ENCODE measurements at places on chromosomes 13 and 19. TPM values are rescaled to one million over a fixed set of nuclear protein-coding genes. Genes with fewer than 3 reads are reported as not detected.

SPTBN4 gene
- total RNA-seq, result 1.5 TPM

NDUFA13 gene
- 207 TPM for total RNA-seq

OR10H1 gene
- total RNA-seq, result not detected

ZNF681 gene
- 1.9 TPM for total RNA-seq

ABHD8 gene
- 17.1 TPM for total RNA-seq

CEACAM8 gene
- not detected for total RNA-seq

SPRY2 gene
- 55.3 TPM for total RNA-seq

PBX4 gene
- total RNA-seq, result 3.4 TPM

ADAMTSL5 gene
- 4.8 TPM for total RNA-seq

ZNF8 gene
- 6.0 TPM for total RNA-seq

GRCh38 chr13:48828962-48829411, 146.7 kb upstream of the FNDC3A start:
- DNase-seq, result no peak

DNA sequence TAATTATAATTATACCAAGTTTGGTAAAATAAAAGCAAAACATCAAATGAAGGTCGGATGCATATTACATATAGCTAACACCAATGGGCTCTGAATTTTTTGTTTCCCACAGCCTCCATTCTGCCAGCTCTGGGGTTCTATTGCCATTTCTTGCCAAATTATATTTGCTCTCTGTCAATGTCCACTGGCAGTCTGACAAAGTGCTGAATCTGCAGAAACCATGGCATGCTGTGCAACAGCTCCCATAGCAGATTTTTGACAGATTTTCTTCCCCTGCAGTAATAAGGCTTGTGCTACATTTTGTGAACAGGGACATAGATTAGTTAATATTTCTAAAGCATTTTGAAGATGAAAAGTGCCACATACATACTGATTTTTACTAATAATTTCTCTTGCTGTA, 1102.1 kb downstream of the DIAPH3 start:
- no peak for DNase-seq

DNA sequence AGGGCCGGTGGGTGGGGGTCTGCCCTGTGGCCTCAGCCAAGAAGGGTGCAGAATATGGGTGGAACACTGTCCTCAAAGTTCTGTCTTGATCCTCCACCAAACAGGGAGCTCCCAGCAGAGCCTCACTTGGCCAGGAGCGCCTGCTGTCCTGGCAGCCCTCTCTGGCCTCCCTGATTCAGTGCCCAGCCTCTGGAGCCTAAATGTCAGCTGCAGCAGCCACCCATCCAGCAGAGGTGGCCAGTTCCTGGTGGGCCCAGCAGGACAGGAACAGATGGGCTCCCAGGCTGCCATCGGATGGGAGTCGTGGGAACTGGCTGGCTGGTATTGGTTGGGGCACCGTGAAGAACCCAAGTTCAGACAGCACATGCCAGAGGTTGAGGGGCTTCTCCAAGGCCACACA, 1.8 kb upstream of the USE1 start:
- no peak for DNase-seq

- DNase-seq, result no peak
Observed at GRCh38 chr13:20230913-20231838, 943 bp downstream of the GJB6 start.

DNA sequence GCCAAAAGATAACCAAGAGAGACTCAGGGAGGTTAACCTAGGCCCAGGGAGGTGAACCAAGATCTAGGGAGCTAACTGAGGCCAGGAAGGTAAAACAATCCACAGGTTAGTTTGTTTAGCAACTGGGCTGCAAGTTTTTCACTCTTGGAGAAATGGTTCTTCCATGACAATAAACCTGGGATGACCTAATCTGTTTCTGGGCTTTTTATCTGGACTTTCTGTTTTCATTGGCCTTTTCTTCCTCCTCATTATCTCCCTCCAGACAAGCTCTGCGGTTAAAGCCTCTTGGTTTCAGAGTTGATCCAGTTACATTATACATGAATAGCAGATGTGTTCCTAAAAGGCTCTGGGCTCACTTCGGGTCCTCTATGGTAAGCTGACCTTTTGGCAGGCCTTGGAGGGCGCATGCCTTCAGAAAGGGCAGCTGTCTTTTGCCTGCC, 44.2 kb downstream of the PCDH8 start:
- DNase-seq, result no peak

DNA sequence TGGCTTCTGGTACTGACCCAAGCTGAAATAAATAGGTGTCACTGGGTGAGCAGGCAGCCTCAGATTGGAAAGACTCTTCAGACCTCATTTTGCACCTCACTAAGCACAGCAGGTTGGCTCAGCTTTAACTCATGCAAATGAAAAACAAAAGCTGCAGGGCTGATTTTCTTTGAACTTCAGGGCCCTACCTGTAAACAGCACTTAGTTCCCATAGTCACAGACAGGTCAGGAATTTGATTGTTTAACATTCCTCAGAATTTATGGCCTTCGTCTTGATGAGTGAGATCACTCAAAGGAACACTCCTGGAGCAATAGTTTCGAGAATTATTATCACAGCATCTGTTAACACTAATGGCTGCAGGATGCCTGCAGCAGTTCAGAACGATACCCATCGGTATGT, 718.5 kb downstream of the EFNB2 start:
- DNase-seq, result no peak

GRCh38 chr19:41882568-41883462, at the start of gene ARHGEF1:
Gene ARHGEF1, plus strand, starts transcription at chr19:41883184. Its CDS starts 4,899 bp downstream, at chr19:41888083.
- peak; percentile 92 for DNase-seq

GRCh38 chr13:99196466-99197116, 4.1 kb upstream of the UBAC2 start:
- no peak for DNase-seq

DNA sequence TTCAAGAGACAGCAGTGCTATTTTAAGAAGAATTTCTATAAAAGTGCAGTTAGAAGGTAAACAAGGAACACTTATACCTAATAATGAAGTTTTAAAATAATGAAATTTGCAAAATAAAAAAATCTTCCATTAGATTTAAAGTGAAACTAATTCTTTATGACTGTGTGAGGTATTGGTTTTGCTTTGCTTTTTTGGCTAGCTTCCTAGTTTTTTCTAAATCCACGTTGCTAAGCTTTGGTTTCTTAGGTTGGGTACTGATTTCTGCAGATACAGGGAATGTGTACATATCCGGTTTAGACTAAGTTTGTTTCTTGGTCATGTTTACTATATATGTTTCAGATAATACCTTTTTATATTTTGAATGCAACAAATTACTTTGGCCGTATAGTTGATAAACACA, 59.8 kb downstream of the SLC7A9 start:
- DNase-seq, result no peak

DNA sequence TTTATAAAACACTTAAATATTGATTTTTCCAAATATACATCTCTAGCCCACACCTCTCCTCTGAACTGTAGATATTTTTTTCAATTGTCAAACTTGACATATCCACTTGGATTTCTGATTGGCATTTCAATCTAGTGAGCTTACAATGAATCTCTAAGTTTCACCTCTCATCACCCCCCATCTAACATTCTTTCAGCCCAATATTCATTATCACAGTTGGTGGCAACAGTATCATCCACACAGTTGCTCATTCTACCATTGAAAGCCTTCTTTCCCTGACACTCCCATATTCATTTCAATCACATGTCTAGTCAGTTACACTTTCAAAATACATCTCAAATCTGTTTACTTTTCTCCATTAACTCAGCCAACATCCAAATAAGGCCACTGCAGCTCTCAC, 385.2 kb downstream of the PCDH20 start:
- no peak for DNase-seq

GRCh38 chr19:45187421-45188100, 9.0 kb downstream of the BLOC1S3 start:
- DNase-seq, result no peak

DNA sequence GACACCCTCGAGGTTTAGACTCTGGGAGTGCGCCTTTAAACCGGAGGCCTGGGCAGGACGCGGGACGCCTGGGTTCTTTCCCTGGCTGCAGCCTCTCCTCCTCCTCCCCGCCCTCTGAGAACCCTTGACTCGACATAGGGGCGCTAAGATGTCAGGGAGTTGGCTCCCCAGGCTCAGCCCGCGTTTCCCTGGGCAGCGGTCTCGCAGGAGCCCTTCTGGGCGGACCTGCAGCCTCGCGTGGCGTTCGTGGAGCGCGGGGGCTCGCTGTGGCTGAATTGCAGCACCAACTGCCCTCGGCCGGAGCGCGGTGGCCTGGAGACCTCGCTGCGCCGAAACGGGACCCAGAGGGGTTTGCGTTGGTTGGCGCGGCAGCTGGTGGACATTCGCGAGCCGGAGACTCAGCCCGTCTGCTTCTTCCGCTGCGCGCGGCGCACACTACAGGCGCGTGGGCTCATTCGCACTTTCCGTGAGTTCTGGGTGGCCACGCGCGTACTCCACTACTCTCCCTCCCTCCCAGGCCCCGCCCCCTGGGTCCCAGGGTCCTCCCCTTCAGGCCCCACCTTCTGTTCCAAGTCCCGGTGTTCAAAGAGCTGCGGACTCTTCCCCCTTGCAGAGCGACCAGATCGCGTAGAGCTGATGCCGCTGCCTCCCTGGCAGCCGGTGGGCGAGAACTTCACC, 1.3 kb downstream of the ICAM5 start:
- peak; percentile 92 for DNase-seq

- DNase-seq, result no peak
Observed at GRCh38 chr13:40970803-40971202, 48.3 kb downstream of the ELF1 start.

GRCh38 chr19:2135474-2136402, 15.6 kb downstream of the AP3D1 start:
- DNase-seq, result no peak

DNA sequence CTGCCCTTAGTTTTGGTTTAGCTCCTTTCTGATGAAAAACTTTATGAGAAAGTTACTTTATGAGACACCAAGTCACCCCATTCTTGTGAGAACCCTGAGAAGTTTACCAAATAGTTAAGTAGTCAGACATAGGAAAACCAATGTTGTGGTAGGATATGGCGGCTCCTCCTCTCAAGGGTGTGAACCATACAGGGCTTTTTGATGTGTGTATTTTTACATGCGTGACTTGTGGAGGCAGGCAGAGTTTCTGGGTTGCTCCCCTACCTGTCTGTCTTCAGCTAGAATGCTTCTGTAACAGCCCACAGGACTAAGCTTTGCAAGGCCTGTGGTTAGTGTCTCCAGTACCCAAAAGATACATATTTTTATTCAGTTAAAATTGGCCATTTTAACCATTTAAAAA, 18.3 kb downstream of the UBAC2 start:
- no peak for DNase-seq

DNA sequence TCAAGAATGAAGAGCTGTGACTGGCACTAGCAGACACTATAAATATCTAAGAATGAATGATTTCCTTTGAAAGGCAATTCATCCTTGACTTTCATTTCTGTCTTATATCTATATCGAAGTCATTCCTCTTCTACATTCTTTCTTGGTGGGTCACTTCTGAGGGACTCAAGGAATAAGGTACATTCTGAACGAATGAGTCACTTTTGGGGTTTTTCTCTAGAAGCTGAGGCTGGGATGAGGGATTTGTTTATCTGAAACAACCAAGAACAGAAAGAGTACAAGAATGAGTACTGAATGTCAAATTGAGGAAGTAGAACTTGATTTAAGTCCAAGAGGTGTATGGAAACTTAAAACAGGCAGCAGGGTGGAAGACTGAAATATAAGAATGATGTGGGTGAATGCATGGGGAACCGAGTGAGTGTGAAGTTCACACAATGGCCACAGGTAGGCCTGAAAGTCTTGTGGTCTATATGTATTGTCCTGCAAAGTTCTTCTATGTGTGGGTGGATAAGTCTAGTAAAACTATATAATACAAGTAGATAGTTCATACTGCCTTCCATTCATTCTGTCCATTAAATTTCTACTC, 343.9 kb downstream of the OXGR1 start:
- DNase-seq, result no peak

GRCh38 chr19:18514800-18515682, 6.8 kb downstream of the ELL start:
- DNase-seq, result peak; percentile 81

DNA sequence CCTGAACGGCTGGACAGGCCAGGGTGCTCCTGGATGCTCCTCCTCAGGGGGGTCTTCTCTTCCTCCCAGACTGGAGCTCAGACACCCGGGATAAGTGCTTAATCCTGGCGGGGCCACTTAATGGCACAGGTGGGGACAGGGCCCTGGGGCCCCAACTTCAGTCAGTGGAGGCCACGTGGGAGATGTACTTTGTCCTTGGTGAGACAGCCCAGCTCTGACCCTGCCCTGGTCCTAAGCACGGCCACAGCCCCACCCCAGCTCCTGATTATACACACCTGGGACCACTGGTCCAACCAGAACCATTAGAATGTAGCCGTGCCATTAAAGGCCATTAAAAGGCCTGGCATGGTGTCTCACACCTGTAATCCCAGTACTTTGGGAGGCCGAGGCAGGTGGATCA, 7.8 kb downstream of the PPP1R14A start:
- no peak for DNase-seq

- DNase-seq, result no peak
Observed at GRCh38 chr19:31114585-31114984, 234.7 kb downstream of the TSHZ3 start.

GRCh38 chr13:85278851-85279250, 520.4 kb downstream of the SLITRK6 start:
- DNase-seq, result no peak

GRCh38 chr19:12778017-12778904, 2.9 kb upstream of the HOOK2 start:
- DNase-seq, result peak; percentile 86

DNA sequence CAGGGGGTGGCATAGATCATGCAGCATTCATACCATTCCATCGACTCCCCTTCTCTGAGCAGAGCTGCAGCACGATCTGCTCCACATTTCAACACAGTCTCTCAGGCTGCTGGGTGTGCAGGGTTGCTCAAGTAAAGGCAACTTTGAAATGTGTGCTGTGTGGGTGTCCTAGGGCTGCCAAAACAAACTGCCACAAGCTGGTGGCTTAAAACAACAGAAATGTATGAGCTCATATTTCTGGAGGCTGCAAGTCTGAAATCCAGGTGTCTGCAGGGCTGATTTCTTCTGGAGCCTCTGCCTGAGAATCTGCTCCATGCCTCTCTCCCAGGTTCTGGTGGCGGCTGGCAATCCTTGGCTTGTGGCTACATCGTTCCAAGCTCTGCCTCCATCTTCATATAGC, 63.7 kb upstream of the WDFY2 start:
- DNase-seq, result no peak

- no peak for DNase-seq
Observed at GRCh38 chr13:29752175-29752574, 98.2 kb downstream of the UBL3 start.

- peak; percentile 90 for DNase-seq
Observed at GRCh38 chr13:112767506-112768471, 78.0 kb downstream of the ATP11A start.
